Dorsolateral prefrontal cortex (tissue), 122 donors: ENCODE measurements at places on chromosomes 12 and 14.

GRCh38 chr14:68977718-68978171, 1.4 kb downstream of the ACTN1 start:
- DNase-seq, result no peak

DNA sequence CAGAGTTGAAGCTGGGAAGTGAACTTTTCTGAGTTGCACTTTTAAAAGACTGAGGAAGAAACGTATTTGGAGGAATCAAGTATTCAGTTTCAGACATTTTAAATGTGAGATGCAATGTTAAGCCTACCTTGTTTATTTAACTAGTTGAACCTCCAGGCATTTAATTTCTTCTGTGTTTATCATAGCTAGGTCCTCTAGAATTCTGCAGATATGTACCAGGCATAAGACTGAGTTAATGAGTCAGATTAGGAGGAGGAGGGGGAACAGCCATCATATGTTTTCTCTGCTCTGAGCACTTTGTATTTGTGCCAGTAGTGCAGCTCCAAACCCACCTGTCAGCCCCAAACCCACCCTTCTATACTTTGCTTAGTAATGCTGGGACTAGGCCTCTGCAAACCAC, 16.4 kb upstream of the SAMD4A start:
- no peak for DNase-seq

DNA sequence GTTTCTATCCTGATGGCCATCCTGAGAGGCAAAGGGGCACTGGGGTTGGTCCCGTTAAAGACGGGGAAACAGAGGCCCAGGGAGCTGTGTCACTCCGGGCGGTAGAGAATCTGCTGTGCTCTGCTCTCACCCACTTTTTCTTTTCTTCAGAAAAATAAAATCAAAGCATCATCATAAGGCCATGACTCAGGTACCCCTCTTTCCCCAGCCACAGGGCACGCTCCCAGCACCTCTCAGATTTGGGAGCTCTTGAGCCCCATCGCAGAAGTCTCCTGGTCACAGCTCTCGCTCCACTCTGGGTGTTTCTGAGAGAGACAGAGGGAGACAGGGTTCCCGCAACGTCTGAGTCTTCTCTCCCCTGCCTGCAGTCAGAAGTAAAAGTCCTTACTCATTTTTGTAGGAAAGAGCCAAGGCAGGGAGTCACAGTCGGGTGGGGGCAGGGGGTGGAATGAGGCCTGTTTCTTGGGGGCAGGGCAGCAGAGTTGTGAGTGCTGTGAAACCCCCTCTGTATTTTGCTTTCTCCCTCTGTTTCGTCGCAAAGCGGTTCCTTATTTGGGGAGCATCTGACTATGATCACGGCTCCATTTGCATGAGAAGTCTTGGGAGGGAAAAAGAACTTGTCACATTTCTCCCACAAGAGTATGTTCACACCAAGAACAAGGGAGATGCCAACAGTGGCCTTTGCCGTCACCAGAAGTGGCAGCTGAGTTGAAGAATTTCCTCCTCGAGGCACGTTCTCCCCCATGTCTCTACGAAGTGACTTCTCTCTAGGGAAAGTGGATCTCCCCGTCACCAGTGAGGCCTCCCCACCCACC, 139.0 kb downstream of the BCL11B start:
- DNase-seq, result peak; percentile 19

- DNase-seq, result no peak
Measured at GRCh38 chr12:87866578-87867292, 162.5 kb downstream of the C12orf50 start.

DNA sequence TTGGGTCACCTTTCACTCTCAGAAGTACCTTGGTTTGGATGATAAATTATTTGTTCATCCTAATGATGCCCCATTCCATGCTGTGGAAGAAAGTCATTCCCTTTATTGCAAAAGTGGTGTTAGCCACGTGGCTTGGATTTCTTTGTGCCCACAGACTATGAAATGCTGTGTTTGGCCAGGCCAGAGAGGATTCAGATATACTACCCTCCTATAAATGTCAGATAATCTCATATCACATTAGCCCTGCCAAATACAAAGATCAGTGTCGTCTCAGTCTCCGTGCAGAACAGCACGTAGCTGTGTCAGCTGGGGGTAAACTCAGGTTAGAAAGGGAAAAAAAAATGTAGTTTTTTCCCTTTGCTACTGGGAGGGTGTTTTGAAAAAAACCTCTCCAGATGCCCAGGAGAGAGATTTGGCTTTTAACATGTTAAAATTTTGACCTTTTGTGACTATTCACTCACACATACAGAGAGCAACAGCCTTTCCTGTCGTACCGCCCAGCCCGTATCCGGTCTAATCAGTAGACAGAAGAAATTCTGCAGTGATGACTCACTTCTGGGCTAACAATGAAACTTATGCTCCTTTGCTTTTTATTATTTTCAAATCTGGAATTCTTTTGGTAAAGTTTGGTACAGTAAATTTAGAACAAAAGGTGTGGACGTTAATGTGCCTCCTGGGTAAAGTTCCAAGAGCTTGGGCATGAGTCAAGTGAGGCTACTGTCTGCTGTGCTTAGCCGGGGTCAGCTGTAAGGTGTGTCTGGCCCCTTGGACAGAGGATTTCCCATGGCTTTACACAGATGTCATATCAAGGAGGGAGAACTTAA, 8.5 kb upstream of the PTPRB start:
- DNase-seq, result no peak
